ENCODE measurements at places on chromosomes 16 and 17.

DNA sequence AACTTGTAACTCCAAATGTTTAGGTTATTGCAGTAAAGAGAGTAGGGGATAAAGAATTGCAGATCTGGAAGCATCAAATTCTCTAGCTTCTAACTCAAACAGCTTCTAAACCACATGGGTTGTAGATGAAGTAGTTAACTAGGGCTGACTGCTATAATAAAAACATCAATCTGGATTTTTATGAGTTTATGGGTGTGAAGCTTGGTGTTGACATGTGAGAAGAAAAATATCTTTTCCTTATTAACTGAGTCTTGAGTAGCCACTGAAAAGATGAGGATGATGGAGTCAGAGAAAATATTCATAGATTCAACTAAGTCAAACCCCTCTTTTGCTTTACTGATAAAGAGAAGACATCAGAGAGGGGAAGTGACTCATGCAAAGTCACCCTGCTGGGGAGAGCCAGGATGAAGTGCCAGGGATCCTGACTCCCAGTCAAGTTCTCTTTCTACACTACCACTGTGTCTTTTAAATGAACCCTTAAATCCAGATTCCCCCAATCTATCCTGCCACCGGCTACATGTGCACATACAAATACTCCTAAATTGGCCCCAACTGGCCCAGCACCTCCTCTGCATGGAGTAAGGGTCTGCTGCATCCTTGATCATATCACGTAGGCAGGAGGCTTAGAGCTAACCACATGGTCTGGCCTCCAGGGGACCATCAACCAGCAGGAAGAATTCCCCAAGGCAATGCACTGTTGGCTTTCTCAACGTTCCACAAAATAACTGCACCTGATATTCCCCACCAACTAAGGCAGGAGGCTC, 264.0 kb upstream of the CCL2 start:
- DNase-seq: no peak

GRCh38 chr16:9061358-9061813, 30.1 kb upstream of the HAPSTR1 start:
- no peak for DNase-seq

- no peak for DNase-seq
Observed at GRCh38 chr17:55540414-55541091, 29.3 kb upstream of the SMIM36 start.

- no peak for DNase-seq
Observed at GRCh38 chr17:47718634-47719405, 14.2 kb upstream of the TBX21 start.

GRCh38 chr17:42673885-42674754, 2.7 kb downstream of the PLEKHH3 start:
- DNase-seq: no peak
